ENCODE measurements at places on chromosomes 5 and 9. TPM values are rescaled to one million over a fixed set of nuclear protein-coding genes. Genes with fewer than 3 reads are reported as not detected.

The LHX2 gene
- total RNA-seq, result 2.6 TPM

DNA sequence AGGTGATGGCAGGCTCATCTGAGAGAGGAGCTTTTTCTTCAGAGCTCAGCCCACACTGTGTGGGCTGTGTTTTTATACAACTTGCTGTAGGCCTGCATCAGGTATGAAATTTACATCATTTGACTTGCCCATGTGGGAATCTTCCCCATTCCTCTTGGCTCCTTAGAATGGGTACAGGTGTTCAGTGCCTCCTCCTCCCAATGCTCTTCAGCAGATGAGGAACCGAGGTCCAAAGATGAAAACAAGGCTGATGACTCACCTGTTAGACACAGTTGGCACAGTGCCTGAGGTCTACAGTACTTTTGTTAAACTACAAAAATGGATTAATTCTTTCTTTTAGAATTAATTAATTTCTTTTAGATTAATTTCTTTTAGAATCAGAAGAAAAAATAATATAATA lies 20.8 kb downstream of the PAPPA start:
- DNase-seq, result no peak

DNA sequence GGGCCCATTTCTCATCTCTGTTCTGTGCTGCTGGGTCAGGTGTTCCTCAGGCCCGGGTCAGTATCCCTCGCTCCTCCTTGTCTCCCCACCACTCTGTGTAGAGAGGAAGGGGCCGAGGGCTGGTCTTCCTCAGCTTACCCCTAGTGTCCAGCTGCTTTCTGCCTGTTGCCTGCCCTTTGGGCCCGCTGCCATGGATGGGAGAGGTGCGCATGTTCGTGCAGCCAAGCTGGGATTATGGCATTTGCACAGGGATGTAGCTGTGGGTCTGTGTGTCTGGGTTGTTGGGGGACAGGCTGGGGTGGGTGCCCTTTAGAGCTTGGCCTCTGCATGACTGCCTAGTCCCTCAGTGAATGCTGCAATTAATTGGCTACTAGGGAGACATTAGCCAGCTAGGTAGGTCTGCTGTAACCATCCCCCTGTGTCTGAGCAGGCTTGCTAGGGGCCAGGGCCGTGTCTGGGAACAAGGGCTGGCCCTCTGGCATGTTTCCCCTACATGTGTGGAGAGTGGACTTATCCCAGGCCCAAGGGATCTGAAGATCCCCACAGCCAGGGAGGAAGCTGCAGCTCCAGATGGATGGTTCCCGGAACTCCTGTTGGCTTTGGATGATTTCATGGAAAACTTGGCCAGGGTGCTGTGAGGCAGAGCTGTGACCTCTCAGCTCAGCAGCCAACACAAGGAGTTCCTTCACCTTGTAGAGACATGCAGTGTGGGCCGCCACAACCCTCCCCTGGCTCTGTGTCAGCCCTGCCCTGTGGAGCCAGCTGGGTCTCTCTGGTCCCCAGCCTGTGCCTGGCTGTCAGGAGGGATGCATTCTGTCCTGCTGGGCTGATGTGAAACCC lies 161.9 kb downstream of the MACROH2A1 start:
- DNase-seq, result no peak

- peak; percentile 80 for DNase-seq
Observed at GRCh38 chr9:37471942-37472684, 6.9 kb upstream of the ZBTB5 start.

GRCh38 chr9:114365194-114365593 lies 22.6 kb downstream of the AKNA start:
- no peak for DNase-seq

DNA sequence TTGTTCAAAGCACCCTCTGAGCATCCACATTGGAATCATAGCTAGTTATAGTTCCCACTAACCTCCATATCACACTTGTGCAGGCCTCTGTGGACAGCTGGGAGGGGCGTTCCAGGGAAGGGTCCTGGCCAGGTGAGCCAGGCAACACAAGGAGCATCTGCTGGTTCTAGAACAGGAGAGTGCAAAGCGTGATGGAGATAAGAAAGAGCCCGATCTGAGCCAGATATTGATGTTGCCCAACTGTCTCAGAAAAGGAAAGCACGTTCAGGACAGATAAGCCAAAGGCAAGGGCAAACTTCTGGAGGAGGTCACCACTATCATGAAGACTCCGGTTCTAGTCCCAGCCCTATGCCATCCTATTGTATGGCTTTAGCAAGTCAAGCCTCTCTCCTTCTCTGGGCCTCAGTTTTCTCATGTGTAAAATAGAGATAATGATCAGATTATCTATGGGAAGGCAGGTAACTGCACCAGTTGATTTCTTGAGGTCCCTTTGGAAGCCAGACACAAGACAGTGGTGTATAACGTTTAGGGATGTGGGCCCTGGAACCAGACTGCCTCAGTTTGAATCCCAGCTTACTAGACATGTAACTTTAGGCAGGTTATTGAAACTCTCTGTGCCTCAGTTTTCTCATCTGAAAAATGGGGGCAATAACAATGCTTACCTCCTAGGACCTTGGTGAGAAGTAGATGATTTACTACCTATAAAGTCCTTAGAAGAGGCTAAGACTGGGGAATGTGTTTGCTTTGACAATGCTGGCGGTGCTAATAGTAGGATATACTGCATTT lies 19.8 kb downstream of the GABBR2 start:
- no peak for DNase-seq

DNA sequence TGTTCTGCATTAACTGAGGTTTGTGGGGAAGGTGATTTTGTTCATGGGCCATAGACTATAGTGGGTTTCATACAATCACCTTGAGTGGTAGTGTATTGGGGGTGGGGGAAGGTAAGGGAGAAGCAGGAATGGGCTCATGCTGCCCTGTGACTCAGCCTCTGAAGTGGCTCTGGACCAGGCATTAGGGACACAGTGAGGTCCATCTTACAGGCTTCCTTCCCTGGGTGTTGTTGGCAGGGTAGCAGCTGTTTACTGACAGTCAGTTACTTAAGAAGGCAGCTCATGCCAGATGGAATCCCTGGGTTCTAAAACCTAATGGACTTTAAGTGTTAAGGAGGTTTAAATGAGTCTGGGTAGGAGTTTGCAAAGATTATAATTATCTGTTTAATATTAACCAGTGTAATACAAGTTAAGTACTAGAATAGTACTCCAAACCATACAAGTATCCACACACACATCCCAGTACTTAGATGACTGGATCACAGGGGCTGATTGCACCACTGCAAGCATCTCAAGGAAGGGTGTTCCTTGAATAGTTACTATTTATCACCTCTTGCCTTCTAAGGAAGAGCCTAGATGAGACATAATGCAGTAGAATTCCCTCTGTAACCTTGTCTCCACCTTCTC lies 59.3 kb downstream of the CAST start:
- no peak for DNase-seq

The ANKH gene
- 4.7 TPM for total RNA-seq

The TRIP13 gene
- 42.5 TPM for total RNA-seq

DNA sequence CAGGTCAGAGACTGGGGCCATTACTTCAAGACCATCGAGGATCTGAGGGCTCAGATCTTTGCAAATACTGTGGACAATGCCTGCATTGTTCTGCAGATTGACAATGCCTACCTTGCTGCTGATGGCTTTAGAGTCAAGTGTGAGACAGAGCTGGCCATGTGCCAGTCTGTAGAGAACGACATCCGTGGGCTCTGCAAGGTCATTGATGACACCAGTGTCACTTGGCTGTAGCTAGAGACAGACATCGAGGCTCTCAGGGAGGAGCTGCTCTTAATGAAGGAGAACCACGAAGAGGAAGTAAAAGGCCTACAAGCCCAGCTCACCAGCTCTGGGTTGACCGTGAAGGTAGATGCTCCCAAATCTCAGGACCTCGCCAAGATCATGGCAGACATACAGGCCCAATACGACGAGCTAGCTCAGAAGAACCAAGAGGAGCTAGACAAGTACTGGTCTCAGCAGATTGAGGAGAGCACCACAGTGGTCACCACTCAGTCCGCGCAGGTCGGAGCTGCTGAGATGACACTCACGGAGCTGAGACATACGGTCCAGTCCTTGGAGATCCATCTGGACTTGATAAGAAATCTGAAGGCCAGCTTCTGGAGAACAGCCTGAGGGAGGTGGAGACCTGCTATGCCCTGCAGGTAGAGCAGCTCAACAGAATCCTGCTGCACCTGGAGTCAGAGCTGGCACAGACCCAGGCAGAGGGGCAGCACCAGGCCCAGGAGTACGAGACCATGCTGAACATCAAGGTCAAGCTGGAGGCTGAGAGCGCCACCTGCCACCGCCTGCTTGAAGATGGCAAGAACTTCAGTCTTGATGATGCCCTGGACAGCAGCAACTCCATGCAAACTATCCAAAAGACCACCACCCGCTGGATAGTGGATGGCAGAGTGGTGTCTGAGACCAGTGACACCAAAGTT lies 9.3 kb downstream of the NIPBL start:
- no peak for DNase-seq

DNA sequence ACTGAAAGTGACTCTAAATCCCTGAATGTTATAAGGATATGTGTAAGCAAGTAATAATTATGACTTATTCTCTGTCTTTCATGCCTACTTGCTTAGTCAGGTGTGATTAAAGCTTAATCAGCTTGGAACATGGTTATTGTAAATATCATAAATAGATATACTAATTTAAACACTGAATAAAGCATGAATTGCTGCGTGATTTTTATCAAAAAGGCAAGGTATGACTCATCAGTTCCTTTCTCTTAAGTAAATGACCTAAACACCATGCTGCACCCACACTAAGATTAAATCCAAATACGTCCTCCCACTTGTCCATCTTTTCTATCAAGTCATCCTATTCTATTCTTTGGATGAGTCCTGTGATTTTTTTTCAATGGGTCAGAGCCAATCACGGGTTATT lies 124.6 kb upstream of the MTAP start:
- no peak for DNase-seq

GRCh38 chr5:50745221-50745910 lies 78.9 kb downstream of the PARP8 start:
- no peak for DNase-seq

GRCh38 chr9:75471549-75472114 lies 383.3 kb downstream of the OSTF1 start:
- DNase-seq, result no peak

GRCh38 chr5:125232779-125233230 lies 486.4 kb upstream of the ZNF608 start:
- no peak for DNase-seq

- DNase-seq, result no peak
Observed at GRCh38 chr9:89012294-89013042, 21.2 kb downstream of the S1PR3 start.

The SVEP1 gene
- 2.9 TPM for total RNA-seq

DNA sequence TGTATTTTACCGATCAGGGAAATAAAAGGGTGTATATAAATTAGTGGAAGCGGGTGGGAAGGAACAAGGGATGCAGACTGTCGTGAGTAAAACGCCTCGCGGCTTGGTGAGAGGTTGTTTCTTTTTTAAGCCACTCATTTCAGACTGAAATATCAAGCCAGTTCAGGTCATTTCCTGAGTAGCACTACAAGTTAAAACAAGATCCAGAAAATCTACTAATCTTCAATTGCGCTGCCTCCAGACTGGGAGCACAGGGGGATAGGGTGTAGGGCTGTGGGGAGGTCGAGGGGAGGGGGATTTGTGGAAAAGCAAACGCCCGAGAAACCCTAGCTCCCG lies 140.8 kb downstream of the TSSK1B start:
- DNase-seq, result no peak

The TIFAB gene
- not detected for total RNA-seq

The OBP2B gene
- not detected for total RNA-seq

The RELL2 gene
- 13.6 TPM for total RNA-seq

GRCh38 chr5:1268056-1268455 lies 26.8 kb downstream of the TERT start:
- no peak for DNase-seq

- no peak for DNase-seq
Observed at GRCh38 chr9:94639061-94639998, at the start of gene FBP1. FBP1 (minus strand) TSS chr9:94639518; CDS start chr9:94639310, 208 bp downstream.

GRCh38 chr9:128696923-128697707 lies 5.2 kb upstream of the PKN3 start:
- DNase-seq, result no peak

- DNase-seq, result no peak
Observed at GRCh38 chr9:7456377-7456776, 343.2 kb downstream of the DMAC1 start.

GRCh38 chr9:135123126-135123772 lies 35.8 kb downstream of the OLFM1 start:
- no peak for DNase-seq

The OR4F3 gene
- not detected for total RNA-seq

- no peak for DNase-seq
Observed at GRCh38 chr5:143142596-143143435, 260.7 kb downstream of the NR3C1 start.

DNA sequence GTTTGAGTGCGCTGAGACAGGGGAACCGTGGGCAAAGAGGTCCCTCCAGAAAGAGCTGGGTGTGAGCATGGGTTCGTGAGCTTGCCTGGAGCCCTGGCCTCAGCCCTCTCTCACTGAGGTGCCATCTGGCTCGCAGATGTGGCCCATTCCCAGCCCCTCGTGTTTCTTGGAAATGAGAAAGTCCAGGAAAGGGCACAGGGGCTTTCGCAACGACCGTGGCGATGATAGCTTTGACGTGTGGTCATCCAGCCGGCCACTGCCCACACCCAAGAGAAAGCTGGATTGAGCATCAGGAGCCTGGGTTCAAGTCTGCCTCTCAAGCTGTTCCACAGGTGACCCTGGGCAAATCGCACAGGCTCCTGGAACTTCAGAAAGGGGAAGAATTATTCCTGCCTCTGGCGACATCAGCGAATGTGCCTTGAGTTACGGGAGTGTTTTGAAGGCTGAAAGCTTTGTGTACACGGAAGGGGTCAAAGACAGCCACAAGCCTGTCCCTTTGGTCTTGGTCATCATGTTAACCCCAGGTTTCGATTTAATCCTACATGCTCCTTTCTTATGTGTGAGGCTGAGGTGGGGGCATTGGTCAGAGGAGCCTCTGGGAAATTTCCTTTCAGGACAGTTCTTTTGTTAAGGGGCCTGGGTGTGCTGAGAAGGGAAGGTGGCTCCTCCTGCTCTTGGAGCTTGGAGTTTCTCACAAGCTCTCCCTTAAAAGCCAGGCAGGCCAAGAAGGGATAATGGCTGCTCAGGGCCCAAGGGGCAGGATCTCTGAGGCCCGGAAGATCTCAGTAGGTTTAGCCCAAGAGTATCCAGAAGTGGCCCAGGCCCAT lies 41.7 kb upstream of the IL17B start:
- DNase-seq, result no peak

The GABRB2 gene
- total RNA-seq, result not detected

The NUTM2G gene
- total RNA-seq, result not detected

GRCh38 chr5:133867341-133867740 lies 101.1 kb downstream of the C5orf15 start:
- no peak for DNase-seq

All from Caco-2 (cell line).